Spleen (tissue), 13 donors: ENCODE measurements at places on chromosomes 2 and 18. TPM values are rescaled to one million over a fixed set of nuclear protein-coding genes. Genes with fewer than 3 reads are reported as not detected.

DNA sequence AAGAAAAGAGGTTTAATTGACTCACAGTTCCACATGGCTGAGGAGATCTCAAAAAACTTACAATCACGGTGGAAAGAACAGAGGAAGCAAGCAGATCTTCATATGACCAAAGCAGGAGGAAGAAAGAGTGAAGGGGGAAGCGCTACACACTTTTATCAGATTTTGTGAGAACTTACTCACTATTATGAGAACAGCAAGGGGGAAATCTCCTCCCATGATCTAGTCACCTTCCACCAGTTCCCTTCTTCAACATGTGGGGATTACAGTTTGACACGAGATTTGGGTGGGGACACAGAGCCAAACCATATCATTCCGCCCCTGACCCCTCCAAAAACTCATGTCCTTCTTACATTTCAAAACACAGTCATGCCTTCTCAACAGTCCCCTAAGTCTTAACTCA lies 54.2 kb downstream of the G6PC2 start:
- no peak for DNase-seq
- H3K27ac ChIP-seq = no peak overlapping the region
- no peaks in the 10 kb centered on the region for H3K36me3 ChIP-seq
- no peaks in the 10 kb centered on the region for H3K27me3 ChIP-seq
- H3K4me3 ChIP-seq = no peak overlapping the region
- H3K4me1 ChIP-seq = no peaks in the 10 kb centered on the region

Gene ANTXR1
- total RNA-seq = 40.6 TPM

GRCh38 chr2:18930971-18931370 lies 341.6 kb upstream of the NT5C1B start:
- no peak overlapping the region for H3K27ac ChIP-seq
- H3K36me3 ChIP-seq = no peaks in the 10 kb centered on the region
- H3K27me3 ChIP-seq = no peaks in the 10 kb centered on the region
- no peak overlapping the region for H3K4me3 ChIP-seq
- no peaks in the 10 kb centered on the region for H3K4me1 ChIP-seq

DNA sequence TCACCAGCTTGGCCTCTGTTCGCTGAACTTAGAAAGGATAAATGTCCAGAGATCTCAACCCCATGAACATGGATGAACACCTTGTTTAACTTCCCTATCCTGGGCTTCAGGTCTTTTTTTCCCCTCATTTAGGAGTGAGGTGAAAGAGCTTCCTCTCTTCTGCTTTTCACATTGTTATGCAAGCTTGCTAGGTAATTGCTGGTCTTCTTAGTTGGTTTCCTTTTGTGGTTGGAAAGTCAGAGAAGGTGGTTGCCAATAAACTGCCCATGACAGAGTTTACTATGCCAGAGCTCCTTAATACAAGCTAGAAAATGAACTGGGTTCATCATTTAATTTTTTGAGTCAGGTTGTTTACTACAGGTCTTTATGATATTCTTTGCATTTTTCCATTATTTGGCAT lies 16.6 kb downstream of the SLC9A4 start:
- H3K36me3 ChIP-seq = no peaks in the 10 kb centered on the region
- no peak overlapping the region for H3K4me3 ChIP-seq
